ENCODE measurements at places on chromosomes 16 and 17.

- peak; percentile 13 for DNase-seq
Observed at GRCh38 chr16:70253291-70254106, 1.8 kb upstream of the EXOSC6 start.

DNA sequence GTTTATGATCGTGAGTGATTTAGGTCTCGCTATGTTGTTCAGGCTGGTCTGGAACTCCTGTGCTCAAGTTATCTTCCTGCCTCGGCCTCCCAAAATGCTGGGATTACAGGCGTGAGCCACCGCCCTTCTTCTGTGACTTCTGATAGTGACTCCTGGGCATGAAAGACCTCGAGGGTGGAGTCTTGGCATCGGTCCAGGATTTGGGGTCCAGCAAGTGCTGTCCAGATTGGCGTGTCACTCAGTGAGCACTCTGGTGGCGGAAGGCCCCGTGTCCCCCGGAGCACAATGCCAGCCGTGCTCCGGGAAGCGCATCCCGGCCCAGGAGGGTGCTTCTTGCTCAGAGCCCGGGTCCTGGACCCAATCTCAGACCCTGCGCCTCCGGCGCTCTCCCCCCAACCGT is 6.8 kb downstream of the OR1F1 start:
- peak; percentile 36 for DNase-seq

- DNase-seq = no peak
Observed at GRCh38 chr16:53920988-53921387, 217.0 kb downstream of the FTO start.

DNA sequence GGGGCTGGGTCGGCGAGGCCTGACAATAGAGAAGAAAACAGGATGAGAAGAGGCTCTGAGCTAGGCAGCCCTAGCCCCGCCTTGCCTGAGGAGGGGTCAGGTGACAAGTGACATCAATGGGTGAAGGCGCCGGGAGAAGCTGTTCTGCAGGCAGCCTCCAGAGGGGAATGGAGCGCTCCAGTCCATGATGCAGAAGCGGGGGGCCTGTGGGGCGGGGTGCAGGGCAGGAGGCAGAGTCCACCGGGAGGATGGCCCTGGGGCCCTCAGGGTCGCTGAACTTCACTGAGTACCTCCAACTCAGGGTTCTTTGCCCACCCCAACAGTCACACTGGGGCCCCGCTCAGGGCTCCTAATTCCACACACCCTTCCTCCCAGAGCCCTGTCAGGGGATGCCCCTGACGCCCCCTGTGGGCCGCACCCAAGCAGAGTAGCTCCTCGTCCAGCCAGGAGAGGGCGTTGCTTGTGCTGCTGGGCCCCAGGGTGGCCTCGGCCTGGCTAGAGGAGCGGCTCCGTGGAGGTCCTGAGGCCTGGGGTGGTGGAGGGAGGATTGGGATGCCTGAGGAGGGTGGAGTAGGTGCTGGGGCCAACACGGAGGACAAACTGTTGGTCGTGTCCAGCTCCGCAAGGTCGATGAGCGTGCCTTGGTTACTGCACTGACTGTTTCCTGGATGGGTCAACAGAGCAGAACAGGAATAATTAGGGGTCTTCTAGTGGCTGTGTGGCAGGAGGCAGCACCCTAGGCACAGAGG is 20.8 kb downstream of the GGA3 start:
- DNase-seq = peak; percentile 59

GRCh38 chr17:50146230-50146926 is 4.1 kb downstream of the PPP1R9B start:
- no peak for DNase-seq

DNA sequence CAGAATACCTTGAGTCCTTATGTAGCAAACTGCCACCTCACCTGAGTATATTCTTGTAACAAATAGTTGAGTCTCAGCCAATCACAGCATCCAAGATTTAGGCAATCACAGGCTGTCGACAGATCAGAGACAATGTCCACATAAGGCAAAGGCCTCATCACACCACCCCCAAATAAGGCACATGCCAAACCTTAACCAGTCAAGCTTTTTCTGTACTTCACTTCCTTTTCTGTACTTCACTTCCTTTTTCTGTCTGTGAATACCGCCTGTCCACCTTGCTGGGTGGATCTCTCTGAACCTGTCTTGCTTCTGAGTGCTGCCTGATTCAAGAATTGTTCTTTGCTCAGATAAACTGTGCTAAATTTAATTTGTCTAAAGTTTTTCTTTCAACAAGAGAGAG is 210.4 kb upstream of the N4BP1 start:
- no peak for DNase-seq

- peak; percentile 80 for DNase-seq
Observed at GRCh38 chr17:44971776-44972483, 3.8 kb upstream of the C1QL1 start.

GRCh38 chr17:54117452-54117851 is 294.7 kb downstream of the KIF2B start:
- DNase-seq = no peak

DNA sequence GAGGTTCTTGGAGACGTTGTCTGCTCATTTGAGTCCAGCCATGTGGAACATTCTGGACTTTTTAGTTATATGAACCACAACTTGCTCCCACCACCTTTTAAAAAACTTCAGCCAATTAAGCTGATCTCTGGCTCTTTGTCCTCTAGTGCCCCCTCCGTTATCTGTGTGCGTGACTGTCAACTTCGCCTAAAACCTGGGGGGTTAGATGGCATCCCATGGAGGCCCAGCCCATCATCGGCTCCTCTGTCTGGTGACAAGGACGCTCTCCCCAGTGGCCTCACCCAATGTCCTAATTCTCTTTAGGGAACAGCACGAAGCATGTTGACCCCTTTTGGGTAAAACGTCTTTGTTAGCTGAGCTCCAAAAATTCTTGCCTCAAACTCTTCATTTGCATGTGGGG is 341.0 kb upstream of the TNRC6C start:
- DNase-seq = no peak

- DNase-seq = no peak
Observed at GRCh38 chr17:55388842-55389241, 32.8 kb downstream of the MMD start.

DNA sequence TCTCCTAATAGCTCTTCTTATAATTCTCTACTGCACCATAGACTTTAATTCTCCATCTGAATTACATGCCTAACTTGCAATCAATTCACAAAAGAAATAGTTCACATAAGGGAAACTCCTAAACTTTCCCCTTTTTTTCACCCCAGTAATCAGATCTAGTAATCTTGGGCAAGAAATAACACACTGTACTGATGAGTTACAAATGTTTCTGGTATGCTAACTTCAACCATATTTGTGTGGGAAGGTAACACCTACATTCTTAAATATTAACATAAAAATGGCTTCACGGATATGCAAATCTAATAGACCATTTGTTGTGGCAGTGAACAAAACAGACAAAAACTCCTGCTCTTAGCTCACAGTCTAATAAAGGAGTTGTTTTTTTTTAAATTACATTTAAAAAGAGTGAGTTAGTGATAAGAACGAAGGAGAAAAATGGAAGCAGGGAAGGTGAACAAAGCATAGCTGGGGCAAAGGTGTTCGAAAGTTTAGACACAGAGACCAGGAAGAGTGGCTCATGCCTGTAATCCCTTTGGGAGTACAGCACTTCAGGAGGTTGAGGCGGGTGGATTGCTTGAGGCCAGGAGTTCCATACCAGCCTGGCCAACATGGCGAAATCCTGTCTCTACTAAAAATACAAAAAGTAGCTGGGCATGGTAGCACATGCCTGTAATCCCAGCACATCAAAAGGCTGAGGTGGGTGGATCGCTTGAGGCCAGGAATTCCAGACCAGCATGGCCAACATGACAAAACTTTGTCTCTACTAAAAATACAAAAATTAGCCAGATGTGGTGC is 34.8 kb downstream of the CMTM3 start:
- DNase-seq = no peak

DNA sequence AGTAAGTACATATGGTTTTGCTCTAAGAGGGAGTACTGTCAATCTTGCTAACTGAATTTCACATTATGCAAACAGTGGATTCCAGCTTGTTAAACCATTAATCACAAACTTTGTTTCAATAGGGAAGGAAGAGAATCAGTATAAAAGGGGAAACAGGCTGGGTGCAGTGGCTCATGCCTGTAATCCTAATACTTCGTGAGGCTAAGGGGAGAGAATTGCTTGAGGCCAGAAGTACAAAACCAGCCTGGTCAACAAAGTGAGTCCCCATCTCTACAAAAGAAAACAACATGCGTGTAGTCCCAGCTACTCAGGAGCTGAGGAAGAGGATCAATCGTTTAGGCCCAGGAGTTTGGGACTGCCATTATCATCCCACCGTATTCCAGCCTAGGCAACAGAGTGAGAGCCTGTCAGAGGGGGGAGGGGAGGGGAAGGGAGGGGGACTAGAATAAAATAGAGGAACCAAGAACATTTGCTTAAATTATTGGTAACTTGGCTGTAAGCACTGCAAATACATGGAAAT is 65.7 kb downstream of the FBXL20 start:
- no peak for DNase-seq

Data from NCI-H69 (cell line).